Osteoblast (primary cell): ENCODE measurements at places on chromosomes 7 and 10. TPM values are rescaled to one million over a fixed set of nuclear protein-coding genes. Genes with fewer than 3 reads are reported as not detected.

DNA sequence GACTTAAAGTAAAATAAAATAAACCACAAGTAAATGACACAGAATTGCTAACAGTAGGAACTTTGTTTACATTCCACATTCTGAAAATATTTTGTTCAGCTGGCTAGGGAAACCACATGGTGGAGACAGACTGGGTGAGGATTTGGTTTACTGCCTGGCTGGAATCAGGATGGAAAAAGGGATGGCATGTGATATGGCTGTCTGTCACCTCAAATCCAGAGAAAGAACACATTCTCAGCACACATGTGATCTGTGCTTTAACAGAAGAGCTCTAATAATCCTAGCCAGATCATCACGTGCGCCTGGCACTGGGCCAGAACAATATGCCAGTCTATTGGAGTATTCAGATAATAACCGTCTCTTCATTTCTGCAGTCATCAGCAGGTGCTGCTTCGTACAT, 90.9 kb upstream of the PIP4K2A start:
- no peaks in the 10 kb centered on the region for H3K36me3 ChIP-seq
- no peak for DNase-seq
- no peaks in the 10 kb centered on the region for H3K27me3 ChIP-seq
- H3K27ac ChIP-seq: no peak overlapping the region
- H3K4me1 ChIP-seq: peaks cover 21% of the 10 kb centered on the region

- no peak overlapping the region for H3K4me3 ChIP-seq
- no peak for DNase-seq
- no peaks in the 10 kb centered on the region for H3K36me3 ChIP-seq
- H3K27me3 ChIP-seq: no peaks in the 10 kb centered on the region
- H3K4me1 ChIP-seq: peaks cover 9% of the 10 kb centered on the region
- no peak overlapping the region for H3K27ac ChIP-seq
Observed at GRCh38 chr10:97017474-97017903, 168.3 kb downstream of the SLIT1 start.

DNA sequence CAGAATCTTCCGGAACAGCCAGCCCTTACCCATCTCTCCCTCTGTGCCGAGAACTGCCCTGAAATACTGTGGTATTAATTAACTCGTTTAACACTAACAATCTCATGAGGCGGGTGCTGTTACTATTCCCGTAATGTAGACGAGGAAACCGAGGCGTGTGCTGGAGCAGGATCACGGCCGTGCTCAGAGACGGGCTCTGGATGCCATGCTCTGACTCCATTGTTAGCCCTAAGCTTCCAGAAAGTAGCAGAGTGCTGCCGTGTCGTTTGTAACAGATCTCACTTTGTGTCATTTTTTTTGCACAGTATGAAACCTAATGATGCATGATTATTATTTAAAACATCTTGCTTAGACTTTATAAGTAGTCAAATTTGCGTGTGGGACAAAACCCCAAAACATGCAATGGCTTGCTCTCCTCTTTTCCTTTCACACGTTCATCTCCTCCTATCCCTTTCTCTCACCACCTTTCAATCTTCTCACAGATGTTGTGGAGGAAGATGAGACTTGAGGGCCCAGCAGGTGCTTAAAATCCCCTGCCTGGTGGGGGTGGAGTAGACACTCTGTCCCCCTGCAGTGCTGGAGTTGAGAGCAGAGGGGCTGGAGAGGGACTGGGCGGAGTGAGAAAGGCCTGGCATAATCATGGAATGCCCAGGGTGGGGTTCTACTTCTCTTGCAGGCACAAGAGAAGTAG, 482 bp upstream of the ACTR3C start:
- no peaks in the 10 kb centered on the region for H3K4me1 ChIP-seq
- H3K27ac ChIP-seq: no peak overlapping the region

DNA sequence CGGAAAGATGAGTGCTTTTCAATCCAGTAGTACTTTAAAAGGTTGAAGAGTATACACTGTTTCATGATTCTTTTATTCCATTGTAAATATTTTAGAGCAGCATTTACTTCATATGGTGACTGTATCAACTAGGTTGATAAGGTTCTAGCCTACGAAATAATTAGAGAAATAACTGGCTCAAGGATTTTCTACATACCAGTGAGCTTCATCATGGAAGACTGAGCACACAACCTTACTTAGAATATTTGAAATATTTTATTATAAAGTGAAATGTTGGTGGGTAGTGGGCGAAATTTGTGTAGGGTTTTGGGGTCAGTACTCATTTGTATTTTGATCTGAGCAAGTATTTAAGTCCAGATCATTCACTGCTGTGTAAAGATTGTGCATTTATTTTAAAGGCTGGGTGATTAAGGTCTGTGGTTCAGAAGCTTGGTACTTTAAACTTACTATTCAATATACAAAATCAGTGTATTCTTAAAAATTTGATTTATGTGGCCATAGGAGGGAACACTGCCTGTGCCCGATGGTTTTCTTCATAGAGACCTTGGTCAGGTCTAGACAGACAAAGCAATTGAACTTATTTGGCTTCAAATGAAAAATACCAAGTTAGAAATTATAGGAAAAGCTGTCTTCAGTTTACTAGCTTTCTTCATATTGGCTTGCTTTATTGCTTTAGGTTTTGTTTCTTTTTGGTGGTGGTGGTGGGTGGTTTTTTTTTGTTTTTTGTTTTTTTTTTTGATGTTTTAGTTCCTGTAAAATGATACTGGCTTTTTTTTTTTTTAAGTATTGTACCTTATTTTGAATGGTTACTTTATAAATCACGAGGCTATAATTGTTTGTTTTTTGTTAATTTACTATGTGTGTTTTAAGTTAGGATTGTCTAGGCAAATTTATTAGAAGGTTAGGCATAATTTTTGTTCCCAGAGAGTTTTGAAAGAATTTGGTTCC, 3.0 kb downstream of the KMT2E start:
- peak overlapping the region; percentile 94 for H3K4me3 ChIP-seq
- H3K4me1 ChIP-seq: peaks cover 39% of the 10 kb centered on the region
- peak; percentile 35 for DNase-seq
- peak overlapping the region; percentile 100 for H3K27ac ChIP-seq
- no peaks in the 10 kb centered on the region for H3K36me3 ChIP-seq

DNA sequence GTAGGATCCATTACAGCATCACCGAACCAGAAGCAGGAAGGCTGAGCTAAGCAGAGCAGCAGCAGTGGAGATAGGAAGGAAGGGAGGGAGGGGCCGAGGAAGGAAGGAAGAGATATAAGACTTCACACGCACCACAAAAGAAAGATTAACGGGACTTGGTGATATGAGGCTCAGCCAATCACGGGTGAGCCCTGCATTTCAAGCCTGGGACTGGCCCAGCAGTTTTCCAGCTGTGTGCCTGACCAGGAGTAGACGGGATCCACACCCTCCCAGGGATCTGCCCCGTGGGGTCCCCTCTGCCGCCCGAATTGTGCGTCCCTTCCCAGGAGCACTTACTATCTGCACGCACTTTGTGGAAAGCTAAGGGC, 16.2 kb downstream of the ATG9B start:
- DNase-seq: peak; percentile 81
- peaks cover under 1% of the 10 kb centered on the region for H3K4me1 ChIP-seq
- H3K27ac ChIP-seq: no peak overlapping the region
- no peaks in the 10 kb centered on the region for H3K27me3 ChIP-seq
- no peaks in the 10 kb centered on the region for H3K36me3 ChIP-seq
- H3K4me3 ChIP-seq: no peak overlapping the region

DNA sequence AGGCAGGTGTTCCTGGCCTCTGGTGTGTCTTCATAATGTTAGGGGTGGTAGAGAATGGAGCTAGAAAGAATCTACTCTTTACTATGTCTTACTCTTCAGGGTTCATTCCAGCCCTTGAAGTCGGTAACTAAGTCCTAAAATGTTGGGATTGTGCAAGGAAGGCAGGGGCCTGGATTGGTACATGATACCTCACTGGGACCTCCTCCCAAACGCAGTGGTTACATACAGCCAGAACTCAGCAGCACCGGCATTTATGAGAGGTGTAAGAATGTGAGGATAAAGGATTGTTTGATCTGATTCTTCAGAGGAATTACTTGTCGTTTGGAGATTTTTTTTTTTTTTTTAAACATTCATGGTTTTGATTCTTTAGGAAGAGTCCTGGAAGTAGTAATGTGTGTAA, 6.9 kb downstream of the COMTD1 start:
- H3K4me3 ChIP-seq: no peak overlapping the region
- peak overlapping the region; percentile 43 for H3K27ac ChIP-seq
- H3K36me3 ChIP-seq: peaks cover 61% of the 10 kb centered on the region
- H3K4me1 ChIP-seq: peaks cover 53% of the 10 kb centered on the region

DNA sequence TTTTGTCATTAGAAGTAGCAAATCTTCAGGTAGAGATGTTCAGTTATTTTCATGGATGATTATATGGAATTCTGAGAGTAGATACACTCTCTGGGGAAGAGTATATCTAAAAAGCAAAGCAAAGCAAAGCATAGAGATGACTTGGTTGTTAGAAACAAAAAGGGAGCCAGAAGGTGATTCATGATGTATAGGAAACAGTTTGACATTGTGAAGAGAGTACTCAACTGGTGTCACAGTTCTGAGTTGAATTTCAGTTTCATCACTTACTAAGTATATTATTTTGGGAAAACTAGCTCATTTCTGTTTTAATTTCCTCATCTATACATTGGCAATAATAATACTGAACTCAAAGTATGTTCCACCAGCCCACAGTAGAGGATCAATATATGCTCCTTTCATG, 86.8 kb downstream of the SEMA3C start:
- H3K4me1 ChIP-seq: peaks cover 48% of the 10 kb centered on the region
- no peaks in the 10 kb centered on the region for H3K27me3 ChIP-seq

TRIM73 gene
- total RNA-seq: 0.36 and 1.5 TPM in 2 replicates
